Naive thymus-derived CD4-positive, alpha-beta T cell (primary cell): ENCODE measurements at places on chromosomes 12 and 14. TPM values are rescaled to one million over a fixed set of nuclear protein-coding genes. Genes with fewer than 3 reads are reported as not detected.

GRCh38 chr12:87853448-87854003 is 175.7 kb downstream of the C12orf50 start:
- DNase-seq: no peak

GRCh38 chr12:103308396-103308795 is 187.4 kb downstream of the C12orf42 start:
- DNase-seq: no peak

DNA sequence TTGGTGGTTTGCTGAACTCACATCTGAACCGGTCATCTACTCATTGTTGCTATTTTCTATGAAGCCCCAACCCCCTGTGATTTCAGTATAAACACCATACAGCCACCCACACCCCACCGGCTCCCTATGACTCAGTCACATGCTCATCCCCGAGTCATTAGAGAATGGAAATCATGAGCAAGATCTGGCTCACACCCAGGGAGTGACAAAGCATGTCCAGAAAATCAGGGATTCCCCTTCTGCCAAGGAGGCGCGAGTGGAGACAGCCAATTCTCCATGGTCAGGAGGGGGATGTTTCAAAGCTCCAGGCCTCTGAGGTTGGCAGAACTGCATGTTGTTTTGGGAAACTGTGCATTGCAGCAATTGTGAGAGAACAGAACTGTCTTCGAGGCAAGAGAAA is 657.5 kb upstream of the TBX3 start:
- DNase-seq: no peak

DNA sequence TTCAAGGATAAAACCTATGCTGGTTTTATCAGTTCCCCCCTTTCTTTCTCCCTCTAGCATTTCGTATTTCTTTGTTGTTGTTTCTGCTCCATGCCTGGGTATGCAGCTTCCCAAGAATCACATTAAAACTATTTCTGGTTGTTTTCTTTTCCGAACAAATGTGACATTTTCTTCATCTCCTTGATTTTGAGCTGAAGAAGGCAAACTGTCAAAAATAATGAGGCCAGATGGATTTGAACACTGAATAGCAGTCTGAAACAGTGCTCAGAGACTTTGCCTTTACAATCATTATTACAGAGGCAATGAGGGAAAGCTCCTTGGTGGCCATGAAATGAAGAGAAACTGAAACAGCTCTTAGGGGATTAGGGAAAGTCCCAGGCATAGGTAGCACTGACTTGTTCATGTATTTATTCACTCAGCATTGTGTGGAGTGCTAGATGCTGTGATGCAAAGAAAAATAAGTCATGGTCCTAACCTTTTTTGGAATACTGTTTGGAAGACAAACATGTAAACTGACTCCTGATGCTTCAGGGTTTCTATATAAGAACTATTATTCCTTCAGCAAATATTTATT is 319.5 kb downstream of the FUT8 start:
- DNase-seq: no peak

BDKRB1 gene
- not detected for total RNA-seq

- no peak for DNase-seq
These were observed 1.2 kb upstream of the KCNMB4 start for GRCh38 chr12:70364695-70365397.

GRCh38 chr12:106764738-106765137 is 9.7 kb upstream of the RIC8B start:
- no peak for DNase-seq

DNA sequence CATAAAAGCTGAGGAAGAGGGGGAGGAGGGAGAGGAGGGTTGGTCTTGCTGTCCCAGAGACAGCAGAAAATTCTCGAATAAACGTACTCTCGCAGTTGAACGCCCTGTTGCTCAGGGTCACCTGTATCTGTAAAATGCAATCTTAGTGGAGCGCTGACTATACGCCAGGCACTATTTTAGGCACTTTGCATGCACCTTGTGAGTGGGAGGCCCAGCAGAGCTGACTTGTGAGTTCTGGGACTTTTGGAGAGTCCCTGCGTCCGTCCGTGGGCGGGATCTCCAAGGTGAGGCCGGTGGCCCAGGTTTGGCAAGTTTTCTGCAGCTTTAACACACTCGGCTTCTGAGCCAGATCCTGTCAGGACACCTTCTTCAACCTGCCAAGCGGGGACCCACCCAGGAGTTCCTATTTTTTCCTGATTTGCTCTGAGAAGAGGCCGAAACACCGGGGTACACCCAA is 32.5 kb upstream of the PLEKHG6 start:
- DNase-seq: no peak

GRCh38 chr14:45553981-45554380 is 301.0 kb upstream of the MIS18BP1 start:
- DNase-seq: no peak

NPFF gene
- not detected for total RNA-seq

PLEKHH1 gene
- 0.30 TPM for total RNA-seq

PIP4K2C gene
- 20.9 TPM for total RNA-seq

DNA sequence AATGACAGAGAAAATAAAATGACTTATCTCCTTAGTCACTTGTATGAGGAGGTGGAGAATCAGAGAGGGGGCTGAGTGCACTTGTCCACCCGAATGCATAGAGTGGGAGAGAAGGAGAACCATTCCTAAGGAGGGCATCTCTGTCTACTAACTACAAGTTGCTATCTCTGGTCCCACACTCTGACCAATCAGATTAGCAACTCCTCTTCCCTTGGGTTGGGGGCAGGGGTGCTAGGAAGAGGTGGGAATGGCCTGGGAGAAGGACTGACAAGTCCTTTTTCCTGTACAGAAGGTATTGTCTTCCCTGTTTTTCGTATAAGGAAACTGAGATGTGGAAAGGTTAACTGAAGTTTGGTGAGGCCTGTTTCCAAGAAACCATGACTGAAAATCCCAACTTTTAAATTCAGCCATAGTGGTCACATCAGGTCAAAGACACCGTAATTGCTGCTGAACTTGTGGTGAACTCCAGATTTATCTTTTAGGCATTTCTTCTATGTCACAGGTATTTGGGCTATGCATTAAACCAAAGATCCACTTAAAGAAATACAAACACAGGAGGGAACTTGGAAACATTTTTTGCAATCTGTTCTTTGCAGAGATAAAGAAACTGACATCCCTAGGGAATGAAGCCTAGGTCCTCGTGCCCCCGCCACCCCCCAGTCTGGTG is 207.8 kb downstream of the CRADD start:
- DNase-seq: no peak

GRCh38 chr12:95443459-95443858 is 30.5 kb upstream of the METAP2 start:
- no peak for DNase-seq

GRCh38 chr14:29743531-29743930 is 184.1 kb downstream of the PRKD1 start:
- DNase-seq: no peak

TAS2R10 gene
- 0.92 and 0.94 TPM in 2 replicates for total RNA-seq

GRCh38 chr14:98974113-98974512 is 297.9 kb downstream of the BCL11B start:
- DNase-seq: no peak

DNA sequence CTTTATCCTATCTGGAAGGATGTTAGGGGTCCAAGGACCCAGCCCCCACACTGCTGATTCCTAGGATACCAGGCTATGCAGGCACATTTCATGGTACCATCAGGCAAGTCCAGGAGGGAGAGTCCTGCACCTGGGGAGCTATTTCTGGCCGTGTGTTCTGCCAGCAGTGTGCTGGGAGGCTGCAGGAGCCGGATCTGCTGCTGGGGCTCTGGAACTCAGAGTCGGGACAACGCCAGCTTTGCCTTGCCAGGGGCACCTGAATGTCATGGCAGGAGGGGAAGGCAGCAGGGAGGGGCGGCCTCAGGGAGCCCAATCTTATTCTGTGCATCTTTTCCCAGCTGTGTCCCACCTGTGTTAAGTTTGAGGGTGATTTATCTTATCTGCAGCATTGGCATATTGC is 17.8 kb downstream of the SRRM4 start:
- no peak for DNase-seq

DNA sequence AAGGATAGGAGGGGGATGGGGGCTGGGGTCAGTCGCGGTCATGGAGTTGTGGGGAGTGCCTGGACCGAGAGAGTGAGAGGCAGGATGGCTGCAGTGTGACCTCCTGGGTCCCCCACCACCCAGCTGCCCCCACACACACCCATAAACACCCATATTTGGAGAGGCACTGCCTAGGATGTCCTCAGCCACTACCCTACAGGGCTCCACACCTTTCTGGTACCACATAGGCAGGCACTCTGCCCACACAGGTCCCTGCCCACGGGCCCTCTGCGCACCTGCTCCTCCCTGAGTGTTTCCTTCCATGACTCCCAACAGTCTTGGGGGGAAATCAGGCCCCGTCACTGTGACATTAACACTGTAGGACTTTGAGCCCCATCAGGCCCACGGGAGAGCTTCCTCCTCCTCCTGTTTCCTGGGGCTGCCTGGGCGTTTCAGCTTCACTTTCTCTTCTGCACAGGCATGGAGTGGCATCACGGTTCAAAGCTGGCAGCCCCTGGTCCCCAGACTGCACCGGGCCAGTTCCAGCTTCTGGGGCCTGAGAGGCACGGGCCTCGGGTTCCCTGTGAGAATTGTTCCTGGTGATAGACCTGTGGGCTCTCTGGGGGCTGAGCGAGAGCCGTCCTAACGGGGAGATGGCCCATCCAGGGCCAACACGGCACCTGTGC is 207.0 kb upstream of the C14orf180 start:
- DNase-seq: no peak

LRRC10 gene
- not detected in 2 replicates for total RNA-seq

- no peak for DNase-seq
These were observed 34.9 kb downstream of the GPHB5 start for GRCh38 chr14:63283884-63284248.

DNA sequence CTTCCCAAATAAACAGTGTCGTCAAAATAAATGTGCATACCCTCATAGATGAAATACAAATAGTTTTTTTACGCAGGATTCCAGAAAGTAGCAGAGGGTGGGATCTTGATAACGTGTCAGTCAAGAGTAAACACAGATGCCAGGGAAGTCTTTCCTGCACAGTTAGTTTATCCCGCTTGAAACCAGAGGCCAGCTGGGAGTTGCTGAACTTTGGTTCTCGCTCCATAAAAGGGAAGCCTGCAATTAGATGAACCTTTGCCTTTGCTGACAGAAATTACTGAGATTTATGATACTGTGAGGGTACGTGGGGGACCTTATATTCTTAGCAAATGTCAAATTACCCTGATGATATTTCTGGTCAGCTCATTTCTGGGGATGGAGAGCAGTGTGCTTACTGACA is 18.9 kb downstream of the FAR2 start:
- no peak for DNase-seq

CEP170B gene
- 1.1 TPM for total RNA-seq

PTHLH gene
- not detected for total RNA-seq

DNA sequence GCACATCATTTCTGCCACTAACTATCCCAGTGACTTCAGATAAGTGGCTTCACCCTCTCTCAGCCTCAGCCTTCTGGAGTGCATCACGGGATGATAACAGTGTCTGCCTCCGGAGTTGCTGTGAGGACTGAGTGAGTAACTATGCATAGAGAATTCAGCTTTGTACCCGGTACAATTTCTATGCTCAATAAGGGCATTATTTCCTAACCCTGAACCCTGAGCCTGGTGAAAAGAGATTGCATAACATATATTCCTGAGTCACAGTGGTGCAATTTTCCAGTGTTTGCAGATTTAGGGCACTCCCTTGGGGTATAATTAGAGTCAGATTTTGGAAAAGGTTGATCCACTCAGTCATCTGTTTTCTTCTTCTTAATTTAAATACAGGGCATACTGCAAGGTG is 181.1 kb downstream of the PTPN11 start:
- no peak for DNase-seq

GRCh38 chr12:102347811-102348210 is 132.6 kb downstream of the IGF1 start:
- DNase-seq: no peak

PRKD1 gene
- not detected for total RNA-seq

DNA sequence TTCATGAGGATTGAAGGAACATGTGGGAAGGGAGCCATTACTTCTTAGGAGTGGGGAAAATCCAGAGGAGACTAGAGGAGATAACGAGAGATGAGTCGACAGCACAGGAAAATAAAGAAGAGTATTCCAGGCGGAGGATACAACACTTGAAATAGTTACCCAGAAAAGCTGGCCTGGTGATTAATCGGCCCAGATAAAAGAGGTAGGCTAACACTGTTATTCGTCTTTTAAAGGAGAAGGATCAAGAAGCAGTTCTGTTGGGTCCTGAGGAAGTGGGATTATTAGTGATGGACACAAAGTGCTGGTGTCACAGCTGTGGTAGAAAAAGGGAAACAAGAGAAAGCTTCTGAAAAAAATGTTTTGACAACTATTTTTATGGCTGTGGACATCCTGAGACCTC is 425.3 kb downstream of the ZFP36L1 start:
- DNase-seq: no peak

- no peak for DNase-seq
These were observed 164.8 kb upstream of the NRXN3 start for GRCh38 chr14:78005325-78005724.
